ENCODE measurements at places on chromosomes 3 and 15. TPM values are rescaled to one million over a fixed set of nuclear protein-coding genes. Genes with fewer than 3 reads are reported as not detected.
A peak's percentile ranks its signal among the peaks of the same experiment; 100 is the strongest.

TLNRD1 gene
- total RNA-seq = 31.9 TPM

DNA sequence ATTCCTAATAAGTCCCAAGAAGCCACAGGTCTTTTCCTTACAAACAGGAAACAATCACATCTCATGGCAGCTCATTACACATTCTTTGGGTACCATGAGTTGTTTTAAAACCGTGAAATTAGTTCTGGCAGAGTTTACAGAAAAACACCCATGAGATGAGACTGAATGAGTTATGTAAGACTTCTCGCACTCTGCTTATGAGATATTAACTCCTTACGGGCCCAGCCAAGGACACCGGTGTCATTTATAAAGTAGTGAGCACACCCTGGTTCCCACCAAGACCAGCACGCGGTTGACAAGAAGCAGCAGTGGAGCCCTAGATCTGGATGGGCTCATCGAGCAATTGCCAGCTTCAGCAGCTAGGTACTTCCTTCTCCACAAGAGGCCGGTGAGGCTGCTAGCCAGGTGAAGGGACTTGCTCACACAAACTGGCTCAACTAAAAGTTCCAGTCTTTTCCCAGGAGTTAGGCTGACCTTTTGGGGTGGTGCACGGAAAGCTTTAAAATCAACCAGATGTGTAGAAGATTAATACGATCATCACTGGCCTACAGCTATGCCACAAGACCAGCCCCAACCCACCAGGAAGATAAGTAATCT lies 318.6 kb upstream of the ICE2 start:
- ATAC-seq = no peak

GRCh38 chr15:36432161-36432560 lies 147.3 kb upstream of the CDIN1 start:
- ATAC-seq = no peak

DNA sequence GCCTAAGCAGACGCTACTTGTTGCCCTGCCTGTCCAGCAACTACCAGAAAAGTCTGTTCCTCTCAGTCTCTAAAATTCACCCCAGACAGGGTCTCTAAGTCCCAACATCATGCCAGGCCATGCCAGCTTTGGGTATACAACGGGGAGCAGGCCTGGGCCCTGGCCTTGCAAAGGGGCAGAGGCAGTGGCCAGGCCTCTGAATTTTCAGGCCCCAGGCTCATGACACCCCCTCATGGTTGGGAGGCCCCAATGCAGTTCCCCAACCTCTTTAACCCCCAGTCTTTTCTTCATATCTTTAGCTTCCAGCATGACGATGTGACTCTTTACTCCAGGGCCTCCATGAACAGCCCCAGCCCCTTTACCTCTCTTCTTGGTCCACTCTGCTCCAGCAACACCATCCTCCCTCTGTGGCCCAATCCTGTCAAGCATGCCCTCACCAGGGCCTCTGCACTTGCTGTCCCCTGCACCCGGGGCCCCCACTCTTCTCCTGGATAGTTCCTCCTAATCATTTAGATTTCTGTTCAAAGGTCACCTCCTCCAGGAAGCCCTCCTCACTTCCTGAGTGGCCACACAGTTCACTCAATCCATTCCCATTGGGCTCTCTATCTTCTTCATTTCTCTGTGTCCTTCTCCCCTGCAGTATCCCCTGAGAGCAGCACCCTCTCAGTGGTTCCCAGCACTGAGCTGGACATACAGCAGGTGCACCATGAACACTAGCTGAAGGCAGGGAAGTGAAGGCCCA lies 4.8 kb downstream of the IQSEC1 start:
- ATAC-seq = no peak

GRCh38 chr3:4841776-4842440 lies 137.3 kb upstream of the BHLHE40 start:
- ATAC-seq = no peak

- ATAC-seq = peak; percentile 58
Observed at GRCh38 chr15:28123408-28124023, 24.4 kb upstream of the OCA2 start.

- peak; percentile 46 for ATAC-seq
Observed at GRCh38 chr15:91866971-91867372, 13.5 kb downstream of the SLCO3A1 start.

DNA sequence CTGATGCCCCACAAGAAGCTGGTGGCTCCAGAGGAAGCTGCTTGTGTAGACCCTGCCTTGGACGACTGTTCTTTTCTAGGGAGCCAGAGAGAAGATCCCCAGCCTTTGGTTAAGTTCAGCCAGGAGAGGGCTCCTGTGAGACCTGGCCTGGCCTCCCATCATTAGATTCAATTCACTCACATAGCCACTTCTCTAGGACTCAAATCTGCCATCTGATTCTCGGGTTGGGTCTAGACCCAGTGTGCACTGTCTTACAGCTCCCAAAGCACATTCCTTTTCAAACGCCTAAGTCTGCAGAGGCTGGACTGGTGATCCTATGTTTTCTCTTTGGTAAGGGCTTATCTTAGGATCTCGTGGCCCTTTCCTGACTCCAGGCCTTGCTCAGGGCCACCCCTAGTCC lies 81.7 kb upstream of the NPHP3 start:
- ATAC-seq = no peak

DNA sequence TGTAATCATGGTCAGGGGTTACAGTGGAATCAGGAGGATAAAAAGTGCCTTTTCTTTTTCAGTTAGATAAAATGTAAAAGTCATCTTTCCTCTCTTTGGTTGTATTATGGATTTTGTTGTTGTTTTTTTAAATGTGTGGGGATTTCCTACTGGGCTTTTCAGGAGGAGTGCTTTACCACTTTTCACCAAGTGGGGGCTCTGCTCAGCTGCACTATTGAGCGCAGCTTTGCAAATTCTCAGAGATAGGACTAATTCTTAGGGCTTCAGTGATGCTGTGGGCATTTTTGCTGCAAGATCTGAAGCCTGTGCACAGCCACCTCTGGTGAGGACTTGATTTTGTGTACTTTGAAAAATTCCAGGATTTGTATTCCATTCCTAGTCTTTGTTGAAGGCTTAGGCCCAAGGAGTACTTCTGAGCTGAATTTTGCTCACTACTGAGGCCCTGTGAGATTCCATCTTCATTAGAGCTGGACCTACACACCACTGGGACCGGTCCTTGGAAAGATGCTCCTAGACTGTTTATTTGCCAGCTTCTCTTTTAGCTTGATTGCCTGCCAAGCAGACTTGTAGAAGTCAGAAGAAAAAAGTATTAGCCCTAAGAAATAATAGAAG lies 7.5 kb downstream of the GNB5 start:
- no peak for ATAC-seq

DNA sequence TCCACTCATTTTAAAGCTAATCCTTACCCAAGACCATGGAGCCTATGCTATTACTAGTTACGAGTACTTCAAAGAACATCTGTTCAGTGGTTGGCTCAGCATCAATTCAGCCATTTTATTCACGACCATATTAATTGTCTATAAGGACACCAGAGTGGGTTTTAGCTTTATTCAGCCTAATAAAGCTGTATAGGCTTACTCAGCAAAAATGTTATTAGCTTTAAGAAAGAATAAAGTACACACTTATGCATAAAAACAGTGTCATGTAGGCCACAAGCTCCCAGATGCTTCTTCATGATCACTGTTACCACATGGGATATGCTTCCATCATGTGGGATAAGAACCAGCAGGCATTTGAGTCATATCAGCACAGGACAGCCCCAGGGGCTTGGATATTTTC lies 87.4 kb upstream of the GPR149 start:
- no peak for ATAC-seq

GRCh38 chr3:188947401-188948280 lies 224.1 kb upstream of the TPRG1 start:
- ATAC-seq = peak; percentile 87

DNA sequence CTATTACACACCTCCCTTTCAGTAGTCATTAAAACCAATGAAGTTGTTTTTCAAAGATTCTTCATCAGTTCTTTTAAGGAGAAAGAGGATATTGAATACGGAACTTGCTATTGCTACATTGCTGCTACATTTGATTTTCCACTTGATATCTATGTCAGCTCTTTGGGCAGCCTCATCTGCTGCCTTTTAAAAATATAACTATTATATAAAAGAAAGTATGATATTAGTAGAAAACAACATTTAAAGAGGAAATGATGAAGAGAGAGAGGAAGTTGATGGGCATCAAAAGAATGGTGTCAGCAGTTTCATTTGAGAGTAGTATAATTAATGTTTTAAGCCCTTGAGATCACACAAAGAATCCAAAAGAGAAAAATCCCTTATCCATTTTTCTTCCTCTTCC lies 171.4 kb downstream of the NFKBIZ start:
- ATAC-seq = no peak

- ATAC-seq = no peak
Observed at GRCh38 chr15:79609506-79609905, 177.4 kb downstream of the MINAR1 start.

Data from gastroesophageal sphincter (tissue), 4 donors.